ENCODE measurements at places on chromosomes 2 and 18. TPM values are rescaled to one million over a fixed set of nuclear protein-coding genes. Genes with fewer than 3 reads are reported as not detected.

GALR1 gene
- not detected for total RNA-seq

ACKR3 gene
- total RNA-seq = 0.45 TPM

MFSD2B gene
- total RNA-seq = 0.24 TPM

SLC30A3 gene
- 0.67 TPM for total RNA-seq

ASIC4 gene
- total RNA-seq = not detected

MTERF4 gene
- total RNA-seq = 35.0 TPM

ACMSD gene
- total RNA-seq = not detected

RPE gene
- 43.9 TPM for total RNA-seq

CRYBA2 gene
- total RNA-seq = not detected

FOXD4L1 gene
- 0.10 TPM for total RNA-seq

KIF5C gene
- total RNA-seq = 18.6 TPM

AGAP1 gene
- 0.95 TPM for total RNA-seq

HOXD12 gene
- not detected for total RNA-seq

LYG2 gene
- not detected for total RNA-seq

ALPP gene
- total RNA-seq = not detected

FZD7 gene
- 0.17 TPM for total RNA-seq

CCDC121 gene
- total RNA-seq = 0.17 TPM

ALPG gene
- total RNA-seq = not detected
